Mucosa of descending colon (tissue), 3 donors: ENCODE measurements at places on chromosomes 1 and 21. TPM values are rescaled to one million over a fixed set of nuclear protein-coding genes. Genes with fewer than 3 reads are reported as not detected.

- DNase-seq = no peak
Measured at GRCh38 chr1:109369167-109369746, 28.5 kb downstream of the SORT1 start.

DNA sequence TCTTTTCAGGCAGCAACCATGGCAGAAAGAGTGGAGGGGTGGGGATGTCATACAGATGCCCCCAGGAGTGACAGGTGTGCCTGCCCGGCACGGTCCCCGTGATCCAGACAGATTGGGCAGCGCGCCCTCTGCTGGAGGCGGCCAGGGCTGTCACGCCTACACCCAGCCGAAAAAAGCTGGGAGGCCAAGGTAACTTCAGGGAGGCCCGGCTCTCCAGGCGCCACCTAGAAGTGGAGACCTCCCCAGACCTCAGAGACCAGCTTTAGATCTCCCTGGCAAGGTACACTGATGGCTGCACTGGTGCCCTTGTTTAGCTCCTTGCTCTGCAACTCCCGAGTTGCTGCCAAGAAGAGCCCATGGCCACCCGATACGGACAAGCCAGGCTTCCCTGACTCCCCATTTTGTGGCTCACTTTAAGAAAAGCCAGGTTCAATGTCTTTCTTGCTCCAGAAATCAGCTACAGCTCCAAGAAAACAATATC is 6.6 kb downstream of the GOLT1A start:
- DNase-seq = no peak

GRCh38 chr1:232316864-232317263 is 313.1 kb downstream of the SIPA1L2 start:
- no peak for DNase-seq

Gene C1orf87
- 0.14 TPM for total RNA-seq
